ENCODE measurements at places on chromosomes 13 and 19. TPM values are rescaled to one million over a fixed set of nuclear protein-coding genes. Genes with fewer than 3 reads are reported as not detected.

DNA sequence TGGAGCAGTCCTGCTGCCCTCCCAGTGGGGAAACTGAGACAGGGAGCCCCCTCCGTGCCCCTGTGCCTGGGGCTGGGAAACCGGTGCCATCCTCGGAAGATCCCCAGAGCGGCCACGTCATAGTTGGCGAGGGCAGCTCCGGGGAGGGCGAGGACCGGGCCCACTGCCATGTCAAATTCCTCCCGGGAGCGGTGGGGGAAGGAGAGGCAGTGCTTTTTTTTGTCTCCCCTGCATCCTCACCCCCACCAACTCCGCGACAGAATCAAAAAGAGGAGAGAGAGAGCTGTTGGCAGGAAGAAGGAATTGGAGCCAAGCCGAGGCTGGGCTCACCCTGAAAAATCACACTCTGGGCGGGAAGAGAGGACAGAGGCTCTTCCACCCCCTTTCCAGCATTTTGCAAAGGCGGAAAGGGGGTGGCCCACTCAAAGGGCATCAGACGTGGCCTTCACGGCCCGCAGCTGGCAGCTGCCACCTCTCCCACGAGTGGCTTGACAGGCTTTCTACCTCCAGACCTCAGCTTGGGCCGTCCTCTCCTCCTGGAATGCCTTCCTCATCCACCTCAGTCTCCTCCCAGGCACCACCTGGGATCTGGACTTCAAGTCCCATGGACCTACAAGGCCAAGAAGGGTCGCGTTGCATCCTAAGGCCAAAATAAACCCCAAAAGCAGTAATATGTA, 19.6 kb upstream of the NFIC start:
- peaks cover 12% of the 10 kb centered on the region for H3K4me1 ChIP-seq
- H3K27me3 ChIP-seq, result no peaks in the 10 kb centered on the region
- H3K36me3 ChIP-seq, result no peaks in the 10 kb centered on the region
- peak overlapping the region; percentile 96 for H3K27ac ChIP-seq
- H3K4me3 ChIP-seq, result peak overlapping the region; percentile 5

- peaks cover 17% of the 10 kb centered on the region for H3K4me1 ChIP-seq
- DNase-seq, result no peak
- H3K36me3 ChIP-seq, result no peaks in the 10 kb centered on the region
- no peak overlapping the region for H3K4me3 ChIP-seq
- no peak overlapping the region for H3K27ac ChIP-seq
- H3K27me3 ChIP-seq, result peaks cover 93% of the 10 kb centered on the region
These were observed 654 bp downstream of the ZIC5 start for GRCh38 chr13:99970651-99971575.

- H3K4me1 ChIP-seq, result no peaks in the 10 kb centered on the region
- H3K27ac ChIP-seq, result no peak overlapping the region
- DNase-seq, result no peak
- no peaks in the 10 kb centered on the region for H3K36me3 ChIP-seq
- no peaks in the 10 kb centered on the region for H3K27me3 ChIP-seq
- H3K4me3 ChIP-seq, result no peak overlapping the region
These were observed 23.9 kb downstream of the SLC25A42 start for GRCh38 chr19:19087676-19088075.

ZNF728 gene
- total RNA-seq, result 5.4 TPM

GRCh38 chr19:1532003-1532402, 8.1 kb downstream of the PLK5 start:
- no peaks in the 10 kb centered on the region for H3K36me3 ChIP-seq
- no peak for DNase-seq
- no peaks in the 10 kb centered on the region for H3K4me1 ChIP-seq

- H3K27me3 ChIP-seq, result no peaks in the 10 kb centered on the region
- no peaks in the 10 kb centered on the region for H3K4me1 ChIP-seq
- peak overlapping the region; percentile 42 for H3K4me3 ChIP-seq
- H3K36me3 ChIP-seq, result no peaks in the 10 kb centered on the region
- DNase-seq, result no peak
These were observed 1396.4 kb downstream of the EFNB2 start for GRCh38 chr13:105139048-105139379.

DNA sequence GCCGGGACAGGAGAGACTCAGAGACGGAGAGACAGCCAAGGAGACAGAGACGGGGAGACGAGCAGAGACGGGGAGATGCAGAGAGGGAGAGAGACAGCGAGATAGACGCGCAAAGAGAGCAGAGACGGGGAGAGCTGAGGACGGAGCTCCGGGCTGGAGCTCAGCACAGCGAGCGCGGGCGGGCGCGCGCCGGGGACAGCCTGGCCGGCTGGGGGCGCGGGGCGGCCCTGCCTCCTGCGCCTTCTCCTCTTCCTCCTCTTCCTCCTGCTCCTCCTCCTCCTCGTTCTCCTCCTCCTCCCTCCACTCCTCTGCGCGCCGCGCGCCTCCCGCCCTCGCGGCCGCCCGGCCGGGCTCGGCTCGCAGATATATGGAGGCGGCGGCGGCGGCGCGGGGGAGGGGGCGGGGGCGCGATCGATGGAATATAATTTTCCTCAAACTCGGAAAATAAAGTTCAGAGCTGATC, at the start of gene ERFL:
Gene ERFL, minus strand, starts transcription at position 229 of the 463 bp plus-strand sequence. CDS start 15,530 bp downstream, outside the sequence.
- no peak within 1 kb of the TSS for H3K27ac ChIP-seq
- no peaks in the 10 kb centered on the region for H3K36me3 ChIP-seq
- peak within 1 kb of the TSS; percentile 51 for H3K4me3 ChIP-seq

DNA sequence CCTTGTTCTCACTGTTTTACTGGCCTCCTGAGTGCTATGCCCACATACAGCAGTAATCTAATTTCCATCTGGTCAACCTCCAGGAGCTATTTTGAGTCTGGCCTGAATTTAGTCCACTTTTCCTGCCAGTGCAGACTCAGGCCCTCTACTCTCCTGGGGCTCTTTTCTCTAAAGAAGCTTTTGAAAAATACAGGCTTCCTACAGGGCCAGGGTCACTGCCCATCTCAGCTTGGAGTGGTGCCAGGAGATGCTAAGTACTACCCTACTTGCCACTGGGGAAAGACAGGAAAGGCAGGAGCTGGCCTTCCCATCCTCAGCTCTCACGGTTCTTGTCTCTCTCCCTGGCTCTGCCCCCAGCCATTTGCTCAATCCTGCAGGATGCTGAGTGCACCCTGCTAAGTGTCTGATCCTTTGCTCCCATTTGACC, 101.7 kb upstream of the SERP2 start:
- H3K27ac ChIP-seq, result peak overlapping the region; percentile 90
- H3K4me3 ChIP-seq, result no peak overlapping the region
- H3K4me1 ChIP-seq, result peaks cover 3% of the 10 kb centered on the region
- H3K27me3 ChIP-seq, result no peaks in the 10 kb centered on the region
- H3K36me3 ChIP-seq, result no peaks in the 10 kb centered on the region

ZNF772 gene
- total RNA-seq, result 19.7 TPM

- H3K36me3 ChIP-seq, result no peaks in the 10 kb centered on the region
- H3K4me1 ChIP-seq, result no peaks in the 10 kb centered on the region
- DNase-seq, result no peak
- H3K27me3 ChIP-seq, result no peaks in the 10 kb centered on the region
These were observed 53.9 kb upstream of the ZNF730 start for GRCh38 chr19:23062921-23063320.

- no peak overlapping the region for H3K27ac ChIP-seq
- no peaks in the 10 kb centered on the region for H3K27me3 ChIP-seq
- H3K4me1 ChIP-seq, result no peaks in the 10 kb centered on the region
These were observed 26.1 kb downstream of the ATP11A start for GRCh38 chr13:112715715-112716460.

GRCh38 chr13:111954661-111955411, 112.1 kb upstream of the SOX1 start:
- H3K27me3 ChIP-seq, result no peaks in the 10 kb centered on the region
- no peak overlapping the region for H3K27ac ChIP-seq
- H3K4me3 ChIP-seq, result no peak overlapping the region
- no peaks in the 10 kb centered on the region for H3K36me3 ChIP-seq

SIGLEC5 gene
- not detected for total RNA-seq

GRCh38 chr13:88526186-88526852, 855.1 kb downstream of the SLITRK5 start:
- no peaks in the 10 kb centered on the region for H3K4me1 ChIP-seq
- no peaks in the 10 kb centered on the region for H3K36me3 ChIP-seq
- DNase-seq, result no peak
- H3K27me3 ChIP-seq, result no peaks in the 10 kb centered on the region
- no peak overlapping the region for H3K4me3 ChIP-seq
- H3K27ac ChIP-seq, result no peak overlapping the region

- H3K4me3 ChIP-seq, result no peak overlapping the region
- no peaks in the 10 kb centered on the region for H3K36me3 ChIP-seq
- no peaks in the 10 kb centered on the region for H3K4me1 ChIP-seq
- DNase-seq, result no peak
- H3K27ac ChIP-seq, result no peak overlapping the region
These were observed 110.1 kb upstream of the RXFP2 start for GRCh38 chr13:31629085-31629780.

GRCh38 chr13:112187527-112188297, 120.8 kb downstream of the SOX1 start:
- no peaks in the 10 kb centered on the region for H3K27me3 ChIP-seq
- no peak overlapping the region for H3K4me3 ChIP-seq
- H3K4me1 ChIP-seq, result no peaks in the 10 kb centered on the region
- H3K27ac ChIP-seq, result no peak overlapping the region
- DNase-seq, result no peak

GPR4 gene
- 1.1 TPM for total RNA-seq

NCR1 gene
- 0.33 TPM for total RNA-seq

DNA sequence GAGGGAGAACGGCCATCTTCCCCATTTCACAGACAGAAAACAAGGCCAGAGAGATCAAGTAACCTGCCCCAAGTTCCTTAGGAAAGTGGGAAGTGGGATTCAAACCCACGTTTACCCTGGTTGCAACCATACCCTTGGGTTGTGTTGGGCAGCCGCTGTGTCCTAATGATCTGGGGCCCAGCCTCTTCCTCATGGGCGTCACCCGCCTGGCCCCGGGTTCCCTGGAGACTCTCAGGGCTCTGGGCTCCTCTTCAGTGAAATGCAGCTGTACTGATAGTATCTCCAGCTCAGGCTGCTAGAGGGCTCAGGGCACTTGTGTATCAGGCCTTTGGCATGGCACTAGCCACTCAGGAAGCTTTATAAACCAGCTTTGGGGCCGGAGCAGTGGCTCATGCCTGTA, 9.8 kb downstream of the TMED1 start:
- H3K4me3 ChIP-seq, result no peak overlapping the region
- H3K4me1 ChIP-seq, result no peaks in the 10 kb centered on the region

DNA sequence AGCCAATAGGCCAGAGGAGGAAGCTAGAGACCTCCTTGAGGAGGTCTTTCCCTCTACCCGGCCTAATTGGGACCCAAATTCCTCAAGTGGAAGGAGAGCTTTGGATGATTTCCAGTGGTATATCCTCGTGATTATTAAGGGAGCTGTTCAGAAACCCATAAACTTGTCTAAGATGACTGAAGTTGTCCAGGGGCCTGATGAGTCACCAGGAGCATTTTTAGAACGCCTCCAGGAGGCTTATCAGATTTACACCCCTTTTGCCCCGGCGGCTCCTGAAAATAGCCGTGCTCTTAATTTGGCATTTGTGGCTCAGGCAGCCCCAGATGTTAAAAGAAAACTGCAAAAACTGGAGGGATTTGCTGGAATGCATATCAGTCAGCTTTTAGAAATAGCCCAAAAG, 198.1 kb downstream of the ZNF486 start:
- no peaks in the 10 kb centered on the region for H3K36me3 ChIP-seq
- H3K4me3 ChIP-seq, result no peak overlapping the region
- H3K4me1 ChIP-seq, result no peaks in the 10 kb centered on the region
- no peaks in the 10 kb centered on the region for H3K27me3 ChIP-seq
- no peak for DNase-seq

DNA sequence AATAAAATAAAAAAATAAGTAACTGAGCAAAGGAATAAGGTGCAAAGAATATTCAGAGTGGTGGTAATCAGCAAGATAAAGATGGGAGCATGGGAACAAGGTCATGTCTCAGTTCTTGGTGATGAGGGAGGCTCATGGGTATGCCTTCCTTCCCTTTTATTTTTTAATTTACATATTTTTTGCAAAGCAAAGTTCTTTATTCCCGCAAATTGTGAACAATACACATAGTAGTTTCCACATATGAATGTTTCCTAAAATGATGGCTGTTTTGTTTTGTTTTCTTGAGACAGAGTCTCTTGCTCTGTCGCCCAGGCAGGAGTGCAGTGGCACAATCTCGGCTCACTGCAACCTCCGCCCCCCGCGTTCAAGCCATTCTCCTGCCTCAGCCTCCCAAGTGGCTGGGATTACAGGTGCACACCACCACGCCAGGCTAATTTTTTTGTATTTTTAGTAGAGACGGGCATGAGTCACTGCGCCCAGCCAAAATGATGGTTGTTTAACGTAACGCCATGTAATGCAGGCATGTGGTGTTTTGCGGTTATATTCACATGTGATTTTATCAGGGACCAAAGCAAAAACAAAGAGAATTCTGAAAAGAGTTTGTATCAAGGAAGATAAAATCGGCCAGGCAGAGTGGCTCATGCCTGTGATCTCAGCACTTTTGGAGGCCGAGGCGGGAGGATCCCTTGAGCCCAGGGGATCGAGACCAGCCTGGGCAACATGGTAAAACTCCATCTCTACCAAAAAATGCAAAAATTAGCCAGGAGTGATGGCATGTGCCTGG, 4.5 kb upstream of the ADGRE2 start:
- no peaks in the 10 kb centered on the region for H3K27me3 ChIP-seq
- H3K4me3 ChIP-seq, result no peak overlapping the region
- no peaks in the 10 kb centered on the region for H3K4me1 ChIP-seq

GRCh38 chr19:36627057-36627456, 21.9 kb downstream of the ZNF382 start:
- H3K27me3 ChIP-seq, result no peaks in the 10 kb centered on the region
- H3K4me3 ChIP-seq, result no peak overlapping the region
- H3K36me3 ChIP-seq, result no peaks in the 10 kb centered on the region
- H3K4me1 ChIP-seq, result no peaks in the 10 kb centered on the region
- DNase-seq, result no peak

DNA sequence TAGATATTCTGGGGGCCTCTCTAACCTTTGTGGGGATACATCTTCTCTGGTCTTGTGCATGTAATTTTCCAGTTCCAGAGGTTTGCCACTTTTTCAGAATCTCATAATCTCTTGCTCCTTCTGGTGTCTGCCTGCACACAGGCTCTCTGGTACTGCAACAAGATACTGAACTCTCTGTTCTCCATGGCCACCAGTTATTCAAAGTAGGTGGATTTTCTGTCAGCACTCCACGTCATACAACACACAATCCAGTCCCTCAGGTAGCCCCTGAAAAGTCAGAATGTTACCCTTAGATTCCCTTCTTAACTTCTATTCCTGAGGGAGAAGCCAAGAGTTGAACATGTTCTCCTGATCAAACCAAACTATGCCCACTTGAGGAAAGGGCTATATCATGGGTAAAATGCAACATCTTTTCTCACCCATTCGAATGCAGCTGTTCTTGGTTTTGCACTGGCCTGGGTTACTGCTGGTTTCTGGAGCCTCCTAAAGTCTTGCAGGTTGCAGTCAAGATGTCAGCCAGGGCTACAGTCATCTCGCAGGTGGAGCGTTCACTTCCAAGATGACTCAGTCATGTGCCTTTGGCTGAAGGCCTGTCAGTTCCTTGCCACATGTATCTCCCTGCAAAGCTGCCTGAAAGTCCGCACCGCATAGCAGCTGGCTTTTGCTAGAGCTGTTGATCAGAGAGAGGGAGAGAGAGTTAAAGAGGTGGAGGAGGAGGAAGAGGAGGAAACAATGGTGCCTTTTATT, 57.7 kb upstream of the TUBA3C start:
- no peak overlapping the region for H3K4me3 ChIP-seq
- DNase-seq, result no peak
- no peaks in the 10 kb centered on the region for H3K4me1 ChIP-seq

All from breast epithelium (tissue), 4 donors.